ENCODE measurements at places on chromosomes 4 and X. TPM values are rescaled to one million over a fixed set of nuclear protein-coding genes. Genes with fewer than 3 reads are reported as not detected.

- no peak for DNase-seq
Measured at GRCh38 chrX:40012868-40013265, 84.9 kb downstream of the BCOR start.

DNA sequence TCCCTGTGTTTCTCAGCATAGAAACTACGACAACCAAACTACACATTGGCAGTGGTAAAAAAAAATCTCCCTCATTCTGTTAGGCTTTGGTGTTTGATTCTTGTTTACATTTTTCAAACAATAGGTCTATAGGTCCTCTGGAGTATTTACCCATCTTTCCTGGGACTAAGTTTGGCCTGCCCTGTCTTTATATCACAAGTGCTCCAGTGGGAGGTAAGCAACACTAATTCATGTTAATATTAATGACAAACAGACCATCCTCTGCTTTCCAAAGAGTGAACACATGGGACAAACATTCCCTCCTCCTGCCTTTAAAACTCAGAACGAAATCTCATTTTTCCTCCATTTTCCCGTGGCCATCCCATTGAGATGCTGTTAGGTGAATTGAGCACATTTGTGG, 514.1 kb upstream of the INTU start:
- DNase-seq = no peak

DNA sequence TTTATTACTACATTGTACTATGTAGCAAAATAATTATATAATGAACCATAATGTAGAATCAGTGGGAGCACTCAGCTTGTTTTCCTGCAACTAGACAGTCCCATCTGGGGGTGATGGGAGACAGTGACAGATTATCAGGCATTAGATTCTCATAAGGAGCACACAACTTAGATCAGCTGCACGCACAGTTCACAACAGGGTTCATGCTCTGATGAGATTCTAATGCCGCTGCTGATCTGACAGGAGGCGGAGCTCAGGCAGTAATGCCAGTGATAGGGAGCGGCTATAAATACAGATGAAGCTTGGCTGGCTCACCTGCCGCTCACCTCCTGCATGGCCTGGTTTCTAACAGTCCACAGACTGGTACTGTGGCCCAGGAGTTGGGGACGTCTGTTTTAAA, 199.2 kb downstream of the MAB21L2 start:
- DNase-seq = no peak

- DNase-seq = no peak
Measured at GRCh38 chrX:78945186-78945912, at the start of gene P2RY10. P2RY10 (plus strand) TSS chrX:78945391; CDS start chrX:78960521, 15,130 bp downstream.

GPRIN3 gene
- total RNA-seq = 18.1 TPM

TKTL1 gene
- total RNA-seq = not detected

Measured in omental fat pad (tissue), 4 donors.